Endothelial cell of umbilical vein (primary cell): ENCODE measurements at places on chromosomes 5 and 9. TPM values are rescaled to one million over a fixed set of nuclear protein-coding genes. Genes with fewer than 3 reads are reported as not detected.

C9orf153 gene
- total RNA-seq = 0.66 TPM in 1 of 2 replicates, not detected in the other

ANKDD1B gene
- total RNA-seq = 0.65 and 0.71 TPM in 2 replicates

PCDHB3 gene
- total RNA-seq = not detected in 2 replicates

PCDHB14 gene
- 0.55 and 1.0 TPM in 2 replicates for total RNA-seq

ENTPD2 gene
- total RNA-seq = not detected in 2 replicates

PCA3 gene
- 0.32 and 2.5 TPM in 2 replicates for total RNA-seq

CCL27 gene
- total RNA-seq = not detected in 2 replicates

MYOT gene
- not detected in 2 replicates for total RNA-seq

PHPT1 gene
- total RNA-seq = 139 and 165 TPM in 2 replicates
